ENCODE measurements at places on chromosomes 11 and 22.
A peak's percentile ranks its signal among the peaks of the same experiment; 100 is the strongest.

- DNase-seq = no peak
Observed at GRCh38 chr11:27976262-27976661, 131.7 kb downstream of the KIF18A start.

DNA sequence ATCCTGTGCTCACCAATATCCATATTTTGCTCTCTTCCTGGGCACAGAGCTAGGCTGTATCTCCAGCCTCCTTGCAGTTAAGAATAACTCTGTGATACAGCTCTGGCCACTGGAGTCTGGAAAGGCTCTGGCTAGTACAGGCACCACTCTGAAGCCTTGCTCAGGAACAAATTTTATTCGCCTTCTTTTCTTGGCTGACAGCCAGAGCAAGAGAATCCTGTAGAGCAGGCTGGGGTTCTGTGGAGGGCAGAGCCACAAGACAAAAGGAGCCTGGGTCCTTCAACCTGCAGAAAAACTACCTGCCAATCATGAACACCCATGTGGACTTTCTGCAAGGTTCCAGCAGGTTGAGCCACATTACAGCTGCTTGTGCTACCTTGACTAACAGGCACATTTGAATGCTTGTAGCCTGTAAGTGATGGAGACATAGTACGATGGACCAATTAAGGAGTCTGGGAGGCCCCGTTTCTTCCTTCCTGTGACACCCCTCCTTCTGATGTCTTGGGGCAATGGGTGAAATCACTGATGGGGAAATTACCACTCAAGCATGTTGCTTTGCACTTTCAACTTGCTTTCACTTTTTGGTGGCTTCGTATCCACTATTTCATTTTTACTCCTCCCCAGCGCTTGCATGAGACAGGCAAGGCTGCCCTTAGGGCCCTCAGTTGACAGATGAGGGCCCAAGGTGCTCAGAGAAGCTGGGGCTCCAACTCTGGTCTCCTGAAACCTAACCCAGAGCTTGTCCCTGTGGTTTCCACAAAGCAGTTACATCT lies 267.2 kb upstream of the SYN3 start:
- DNase-seq = no peak

DNA sequence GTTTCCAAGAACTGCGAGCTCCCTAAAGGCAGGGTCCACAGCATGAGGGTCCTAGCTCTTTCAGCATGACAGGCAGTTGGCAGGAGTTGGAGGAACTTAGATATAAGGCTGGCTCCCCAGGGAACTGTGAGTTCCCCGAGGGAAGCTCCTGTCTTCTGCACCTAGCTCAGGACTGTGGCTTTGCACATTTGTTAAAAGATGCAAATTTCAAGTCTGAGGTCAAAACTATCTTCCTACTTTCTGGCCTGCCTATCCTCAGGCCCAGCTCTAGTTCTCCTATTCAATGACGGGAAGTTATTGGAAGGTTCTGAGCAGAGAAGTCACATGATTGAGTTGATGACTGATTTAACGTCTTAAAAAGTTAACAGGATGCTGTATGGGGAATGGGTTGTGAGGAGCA lies 11.7 kb upstream of the UCP3 start:
- DNase-seq = no peak

GRCh38 chr11:37544491-37544890 lies 946.5 kb upstream of the RAG2 start:
- DNase-seq = no peak

DNA sequence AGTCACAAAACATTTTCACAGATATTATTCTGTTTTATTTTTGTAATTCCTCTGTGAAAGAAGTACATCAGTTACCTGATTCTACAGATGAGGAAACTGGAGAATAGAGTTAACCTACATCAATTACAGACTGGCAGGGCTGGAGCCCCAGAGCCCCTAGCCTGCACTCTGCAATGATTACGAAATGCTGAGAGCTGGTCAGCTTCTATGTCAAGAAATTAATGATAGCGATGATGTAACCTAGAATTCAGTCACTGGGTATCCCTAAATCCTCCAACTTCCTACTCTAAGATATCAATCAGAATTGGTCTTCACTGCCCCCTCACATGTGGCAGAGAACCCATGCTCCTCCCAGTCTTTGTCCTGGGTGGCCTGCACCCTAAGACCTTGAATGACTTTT lies 273.5 kb upstream of the PLET1 start:
- DNase-seq = no peak

DNA sequence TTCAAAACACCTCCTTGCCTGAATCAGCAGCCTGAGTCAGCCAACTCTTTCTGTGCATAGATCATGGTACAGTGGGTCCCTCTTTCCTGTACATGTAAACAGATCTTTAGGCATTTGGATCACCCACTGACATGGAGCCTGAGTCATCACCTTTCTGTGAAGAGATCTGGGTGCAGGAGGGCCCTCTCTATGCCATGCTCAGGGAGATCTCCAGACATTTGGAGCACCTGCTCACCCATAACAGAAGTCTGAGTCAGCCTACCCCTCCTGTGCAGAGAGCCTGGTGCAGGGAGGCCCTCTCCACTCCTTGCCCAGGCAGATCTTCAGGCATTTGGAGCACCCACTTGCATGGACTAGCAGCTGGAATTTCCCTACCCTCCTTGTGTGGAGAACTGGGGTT lies 56.2 kb upstream of the GLYAT start:
- no peak for DNase-seq

DNA sequence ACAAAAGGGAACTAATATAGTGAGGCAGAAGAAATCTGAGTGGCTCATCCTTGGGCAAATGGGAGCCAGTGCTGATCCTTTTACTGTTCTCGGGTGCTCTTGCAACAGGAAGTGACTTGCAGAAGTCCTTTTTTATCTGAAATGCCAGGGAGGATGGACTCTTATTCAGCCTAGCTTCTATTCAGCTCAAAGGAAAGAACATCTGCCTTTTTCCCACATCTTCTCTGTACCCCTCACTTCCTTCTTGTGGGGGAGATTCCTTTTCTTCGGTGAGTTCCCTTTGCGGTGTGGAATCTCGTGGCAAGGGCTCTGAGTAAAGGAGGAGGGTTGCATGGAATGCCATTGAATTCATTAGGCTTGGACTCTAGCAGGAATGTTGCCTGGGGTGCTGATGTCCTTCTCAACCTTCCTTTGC lies 76.2 kb downstream of the ZBTB16 start:
- DNase-seq = no peak

- DNase-seq = peak; percentile 84
Observed at GRCh38 chr11:112962579-112963367, 1.6 kb downstream of the NCAM1 start.

DNA sequence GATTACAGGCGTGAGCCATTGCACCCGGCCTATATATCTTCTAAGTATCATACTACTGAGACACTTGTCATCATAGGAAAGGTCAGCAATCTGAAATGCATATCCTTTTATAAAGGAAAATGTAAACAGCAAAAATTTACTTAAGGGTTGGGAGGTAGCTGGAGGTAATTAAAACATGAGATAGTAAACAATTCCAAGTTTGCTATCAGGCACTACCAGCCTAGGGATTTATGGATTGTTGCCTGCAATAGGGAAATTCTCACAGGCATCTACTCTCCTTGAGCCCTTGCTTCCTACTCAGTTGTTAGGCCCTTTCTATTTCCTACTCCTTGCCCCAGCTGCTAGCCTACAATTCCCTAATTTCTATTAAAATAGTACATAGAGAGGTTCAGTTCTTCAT lies 16.1 kb downstream of the PGR start:
- DNase-seq = no peak

DNA sequence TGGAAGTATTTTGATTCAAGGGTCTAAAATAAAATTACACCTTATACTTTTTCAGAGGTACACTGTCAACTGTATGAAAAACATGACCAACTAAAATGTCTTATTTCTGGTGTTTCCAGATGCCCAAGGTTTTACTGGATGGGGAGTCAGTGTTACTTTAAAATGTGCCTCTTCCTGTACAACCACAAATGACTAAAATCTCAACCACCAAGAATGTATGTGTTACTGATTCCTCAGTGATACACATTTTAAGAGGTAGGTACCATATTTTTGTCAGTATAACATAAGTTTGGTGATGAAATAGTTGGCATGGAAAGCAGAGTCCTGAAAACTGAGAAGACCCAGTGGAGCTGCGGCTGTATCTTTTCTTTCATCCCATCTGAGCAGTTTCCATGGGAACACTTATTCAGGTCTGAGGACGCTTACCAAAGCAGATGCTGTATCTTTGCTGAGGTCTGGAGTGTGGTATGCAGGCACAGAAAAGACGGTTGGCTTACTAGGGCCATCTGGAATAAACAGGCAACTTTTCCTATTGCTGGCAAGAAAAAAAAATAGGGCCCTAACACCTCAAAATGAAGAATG lies 21.2 kb upstream of the TP53AIP1 start:
- DNase-seq = peak; percentile 63

- no peak for DNase-seq
Observed at GRCh38 chr11:11085580-11085979, 227.7 kb upstream of the ZBED5 start.

- DNase-seq = no peak
Observed at GRCh38 chr11:103716363-103716762, 320.1 kb upstream of the DDI1 start.

DNA sequence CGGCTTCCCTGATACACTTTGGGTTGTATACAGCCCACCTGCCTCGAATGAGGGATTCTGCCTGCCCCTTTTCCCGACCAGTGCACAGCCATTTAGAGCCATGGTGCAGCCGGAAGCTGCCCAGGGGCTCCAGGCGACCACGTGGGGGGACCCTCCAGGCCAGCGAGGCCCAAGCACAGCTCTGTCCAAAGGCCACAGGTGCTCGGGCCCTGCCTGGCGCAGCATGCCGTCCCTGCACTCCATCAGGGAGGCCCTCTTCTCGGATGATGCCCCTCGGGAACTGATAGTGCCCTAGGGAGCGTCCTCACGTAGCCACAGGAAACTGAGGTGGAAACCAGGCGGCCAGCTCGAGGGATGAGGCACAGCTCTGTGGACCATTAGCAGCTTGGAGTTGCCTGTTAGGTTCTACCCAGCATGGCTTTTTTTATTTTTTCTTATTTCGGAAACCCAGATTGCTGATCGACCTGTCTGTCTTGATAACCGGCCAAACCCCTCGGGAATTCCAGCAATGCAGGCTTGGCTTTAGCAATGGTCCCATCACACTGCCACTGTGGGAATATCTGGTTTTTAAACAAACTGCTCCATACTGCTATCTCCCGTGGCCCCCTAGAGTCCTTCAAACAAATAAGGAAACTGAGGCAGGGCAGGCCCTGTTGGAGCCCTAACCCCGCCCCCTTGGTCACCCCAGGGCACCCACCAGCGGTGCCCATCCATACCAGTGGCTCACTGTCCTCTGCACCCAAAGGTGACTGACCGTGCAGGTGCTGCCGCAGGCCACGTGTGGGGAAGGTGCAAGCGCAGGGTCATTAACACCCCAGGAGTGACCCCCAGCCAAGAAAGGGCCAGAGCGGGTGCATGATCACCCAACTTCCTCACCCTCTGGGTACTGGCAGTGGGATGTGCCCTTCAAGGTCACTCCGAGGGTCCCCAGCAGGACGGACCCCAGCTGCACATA lies 8.0 kb downstream of the ANO1 start:
- no peak for DNase-seq

DNA sequence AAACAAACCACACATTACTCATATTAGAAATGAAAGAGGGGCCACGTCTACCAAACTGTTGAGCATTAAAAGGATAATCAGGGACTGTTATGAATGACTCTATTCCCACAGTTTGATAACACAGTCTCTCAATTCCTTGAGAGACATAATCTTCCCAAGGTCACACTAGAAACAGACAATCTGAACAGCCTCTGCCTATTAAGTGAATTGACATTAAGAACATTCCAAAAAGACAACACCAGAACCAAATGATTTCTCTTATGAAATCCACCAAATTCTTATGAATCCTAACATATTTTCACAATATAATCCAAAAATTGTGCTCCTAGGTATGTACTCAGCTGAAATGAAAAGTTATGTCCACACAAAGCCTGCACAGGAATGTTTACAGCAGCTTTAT lies 4.6 kb downstream of the RFPL1 start:
- no peak for DNase-seq

DNA sequence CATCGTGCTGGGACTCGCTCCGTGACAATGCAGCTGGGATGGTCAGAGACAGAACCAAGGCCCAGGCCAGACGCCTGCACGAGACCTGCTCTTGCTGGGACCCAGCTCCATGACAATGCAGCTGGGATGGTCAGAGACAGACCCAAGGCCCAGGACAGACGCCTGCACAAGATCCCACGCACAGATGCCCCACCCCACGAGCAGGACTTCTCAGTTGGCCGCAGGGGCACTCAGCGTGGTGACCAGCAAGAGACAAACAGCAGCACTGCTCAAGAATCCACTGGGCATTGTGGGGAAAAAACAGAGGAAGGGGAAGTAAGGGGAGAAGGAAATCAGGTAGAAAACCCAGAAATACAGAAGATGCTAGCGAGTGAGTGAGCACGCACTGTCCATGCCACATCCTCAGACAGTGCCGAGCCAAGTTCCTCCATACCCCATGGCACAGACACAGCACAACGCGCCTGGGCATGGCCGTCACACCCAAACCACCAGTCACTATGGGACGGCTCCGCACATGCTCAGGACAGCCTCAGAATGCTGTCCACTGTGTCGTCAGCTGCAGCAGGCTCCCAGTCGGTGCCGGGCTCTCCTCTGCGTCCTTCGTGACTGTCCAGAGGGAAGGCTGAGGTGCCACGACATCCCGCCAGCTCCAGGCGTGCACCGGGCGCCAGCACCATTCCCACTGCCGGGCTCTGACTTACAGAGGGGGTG lies 44.5 kb downstream of the BRD1 start:
- no peak for DNase-seq

DNA sequence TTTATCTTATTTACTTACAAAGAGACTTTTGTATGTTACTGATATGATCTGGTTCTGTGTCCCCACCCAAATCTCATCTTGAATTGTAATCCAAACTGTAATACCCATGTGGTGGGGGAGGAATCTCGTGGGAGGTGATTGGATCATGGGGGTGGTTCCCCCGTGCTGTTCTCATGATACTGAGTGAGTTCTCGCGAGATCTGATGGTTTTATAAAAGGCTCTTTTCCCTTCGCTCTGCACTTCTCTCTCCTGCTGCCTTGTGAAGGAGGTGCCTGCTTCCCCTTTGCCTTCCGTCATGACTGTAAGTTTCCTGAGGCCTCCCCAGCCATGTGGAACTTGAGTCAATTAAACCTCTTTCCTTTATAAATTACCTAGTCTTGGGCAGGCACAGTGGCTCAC lies 42.4 kb upstream of the WNT7B start:
- DNase-seq = no peak

- DNase-seq = no peak
Observed at GRCh38 chr11:14275076-14275475, 83.9 kb downstream of the RRAS2 start.
